ENCODE measurements at places on chromosomes 3 and 15.

DNA sequence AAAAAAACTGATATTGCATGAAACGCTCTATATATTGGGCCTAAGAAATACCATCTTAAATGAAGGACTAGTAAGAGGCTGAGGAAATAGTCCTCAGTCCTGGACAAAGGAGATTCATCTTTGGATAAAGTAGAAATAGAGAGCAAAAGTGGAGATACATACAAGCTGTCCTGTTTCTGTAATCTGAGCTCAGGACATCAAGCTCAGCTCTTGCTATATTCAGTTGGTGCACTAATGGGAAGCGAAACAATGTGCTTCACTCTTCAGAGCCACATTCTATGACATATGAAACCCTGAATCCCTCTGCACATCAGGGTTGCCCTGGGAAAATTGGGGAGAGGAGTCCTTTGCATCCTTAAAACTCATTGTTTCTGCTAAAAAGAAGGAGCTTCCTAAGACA is 290.7 kb downstream of the VPS13C start:
- no peak for DNase-seq

DNA sequence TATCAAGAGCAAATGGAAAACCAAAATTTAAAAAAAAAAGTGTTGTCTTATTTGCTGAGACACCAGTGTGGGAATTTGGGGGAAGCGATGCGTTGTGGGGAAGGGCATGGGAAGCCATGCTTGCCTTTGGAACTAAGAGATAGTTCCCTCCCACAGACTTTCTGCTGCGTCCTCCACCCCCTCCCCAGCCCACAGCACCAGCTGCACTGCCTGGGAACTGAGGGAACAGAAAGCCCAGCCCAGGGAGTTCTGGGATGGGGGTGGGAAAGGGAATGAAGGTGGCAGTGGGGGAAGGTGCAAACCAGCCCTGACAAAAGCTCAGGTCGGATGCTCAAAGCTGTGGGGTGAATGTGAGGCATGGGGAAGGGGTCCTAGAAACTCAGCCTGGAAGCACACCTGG is 8.1 kb upstream of the NTRK3 start:
- DNase-seq, result no peak

DNA sequence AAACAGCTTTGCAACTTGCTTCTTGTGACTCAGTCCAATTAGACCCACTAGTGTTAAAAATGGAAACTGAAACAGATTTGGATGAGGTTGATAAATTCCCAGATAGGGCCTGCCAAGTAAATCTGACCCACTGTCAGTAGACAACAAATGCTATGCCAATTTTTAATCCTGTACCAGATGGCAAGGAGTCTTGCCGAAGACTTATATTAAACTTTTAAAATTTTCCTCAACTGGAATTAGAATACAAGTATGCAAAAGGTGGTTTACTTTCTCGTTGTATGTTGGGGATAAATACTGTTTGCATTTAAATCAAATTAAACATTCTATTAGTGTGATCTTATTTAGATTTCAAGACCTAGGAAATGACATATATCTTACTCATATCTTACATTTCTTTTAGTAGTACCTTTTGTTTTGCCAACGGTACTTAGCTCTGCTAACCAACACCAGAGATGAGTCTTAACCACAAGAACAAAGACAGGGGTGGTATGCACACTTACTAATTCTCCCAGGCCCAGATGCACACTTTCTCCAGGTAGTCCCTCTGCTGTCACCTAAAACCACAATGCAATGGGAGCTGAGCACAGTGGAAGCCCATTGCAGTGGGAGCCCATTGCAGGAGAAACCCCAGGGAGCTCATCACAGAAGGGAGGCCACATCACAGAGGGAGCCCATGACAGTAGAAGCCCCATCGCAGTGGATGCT is 77.8 kb downstream of the WWTR1 start:
- DNase-seq, result no peak

DNA sequence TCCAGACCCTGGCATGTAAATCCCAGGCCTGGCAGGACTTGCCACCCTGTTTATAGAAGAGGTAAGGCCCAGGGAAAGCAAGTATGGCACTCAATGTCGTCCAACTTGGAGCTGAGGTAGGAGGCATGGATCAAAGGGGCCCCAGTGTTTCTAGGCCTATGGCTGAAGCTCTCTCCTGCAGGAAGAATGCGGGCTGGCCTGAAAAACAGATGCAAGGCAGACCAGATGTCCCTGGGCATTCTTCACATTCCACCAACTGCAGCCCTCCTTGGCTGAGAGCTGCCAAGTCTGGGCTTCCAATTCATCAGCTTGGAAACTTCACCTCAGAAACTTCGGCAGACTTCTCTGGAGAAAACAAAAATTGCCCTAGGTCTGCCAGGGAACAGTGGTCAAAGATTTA is 22.2 kb downstream of the MESD start:
- peak; percentile 70 for DNase-seq

DNA sequence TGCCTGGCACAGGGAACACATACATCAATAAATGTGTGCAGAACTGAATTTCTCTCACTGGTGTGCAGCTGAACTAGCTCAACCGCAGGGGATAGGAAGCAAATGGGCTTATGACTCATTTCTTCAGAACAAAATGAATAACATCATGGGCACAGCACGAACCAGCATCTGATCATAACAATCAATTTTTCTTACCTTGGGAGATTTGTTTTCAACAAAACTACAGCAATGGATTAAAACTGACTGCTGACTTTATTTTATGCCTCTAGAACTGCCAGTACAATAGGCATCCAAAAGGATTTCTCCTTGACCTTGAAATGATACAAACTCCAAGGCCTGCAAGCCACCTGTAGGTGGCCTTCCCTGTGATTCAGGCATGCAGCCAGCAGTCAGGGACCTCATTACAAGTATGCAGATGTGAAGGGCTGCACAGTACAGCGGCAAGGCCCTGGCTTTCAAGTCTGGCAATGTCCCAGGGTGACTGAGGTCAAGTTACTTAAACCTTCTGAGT is 26.1 kb downstream of the TAMM41 start:
- no peak for DNase-seq

DNA sequence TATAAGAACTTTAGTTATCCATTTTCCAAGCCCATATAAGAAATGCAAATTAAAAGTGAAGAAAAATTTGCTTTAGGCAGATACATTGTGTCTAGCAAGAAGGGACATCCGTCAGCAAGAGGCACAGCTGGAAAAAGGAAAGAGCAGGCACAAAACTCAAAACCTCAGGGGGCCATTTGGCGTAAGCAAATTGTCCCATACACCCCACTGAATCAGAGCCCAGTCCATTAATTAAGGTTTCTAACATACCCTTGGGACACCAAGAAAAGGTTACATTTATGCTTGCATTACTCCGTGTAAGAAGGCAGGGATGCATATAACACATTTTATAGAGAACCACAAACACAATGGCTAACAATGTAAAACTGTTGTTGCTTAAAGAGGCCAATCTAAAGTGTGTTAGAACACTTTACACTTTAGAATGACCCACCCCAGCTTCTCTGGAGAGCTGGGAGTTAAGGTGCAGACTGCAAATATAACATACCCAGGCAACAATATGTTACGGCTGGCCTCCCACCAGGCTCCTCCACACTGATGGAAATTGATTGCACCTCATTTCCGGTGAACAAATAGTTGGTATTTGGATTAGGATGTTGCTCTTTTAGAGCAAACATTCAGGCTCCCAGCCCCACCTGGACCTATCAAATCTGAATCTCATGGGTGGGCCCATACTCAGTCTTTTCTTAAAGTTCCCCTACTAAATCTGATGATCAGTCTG is 23.2 kb downstream of the SEMA5B start:
- no peak for DNase-seq
